Osteoblast (primary cell): ENCODE measurements at places on chromosomes 12 and 14. TPM values are rescaled to one million over a fixed set of nuclear protein-coding genes. Genes with fewer than 3 reads are reported as not detected.

- no peak for DNase-seq
These were observed 357.5 kb downstream of the FSCB start for GRCh38 chr14:44149597-44149996.

- no peak for DNase-seq
These were observed 41.8 kb downstream of the FMNL3 start for GRCh38 chr12:49665384-49665783.

- DNase-seq: no peak
These were observed 41.3 kb upstream of the BCL7A start for GRCh38 chr12:121980191-121980891.

DNA sequence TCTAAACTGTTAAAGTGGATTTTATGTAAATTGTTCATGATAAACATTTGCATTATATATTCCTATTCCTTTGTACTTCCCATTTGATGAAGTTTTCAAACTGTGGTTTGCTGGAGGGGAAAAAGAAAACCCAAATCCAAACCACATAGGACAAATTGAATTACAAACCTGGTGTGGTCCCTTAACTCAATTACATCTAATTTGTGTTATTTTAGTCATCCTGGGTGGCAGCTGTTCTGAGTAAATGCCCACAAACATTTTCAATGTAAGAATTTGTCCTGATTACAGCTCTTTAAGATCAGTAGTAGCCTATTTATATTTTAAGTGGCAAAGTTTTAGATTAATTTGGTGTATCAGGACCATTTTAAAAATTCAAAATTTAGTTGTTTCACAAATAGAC lies 153.9 kb downstream of the RAD51B start:
- DNase-seq: no peak

DNA sequence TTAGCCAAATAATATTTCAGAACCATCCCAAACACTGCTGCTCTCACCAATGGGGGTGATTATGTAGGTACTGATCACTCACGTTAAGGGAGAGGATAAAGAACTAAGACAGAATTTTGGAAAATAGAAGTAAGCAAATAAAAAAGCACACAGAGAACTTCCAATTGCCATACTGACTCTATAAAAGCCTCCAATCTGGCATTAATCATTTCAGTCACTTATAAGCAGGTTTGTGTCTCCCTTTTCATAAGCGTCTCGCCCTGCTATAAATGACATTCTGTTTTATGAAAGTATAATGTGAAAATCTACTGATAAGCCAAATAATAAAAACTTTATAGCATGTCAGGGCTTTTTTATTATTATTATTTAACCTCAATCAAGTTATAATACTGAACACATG lies 435.2 kb downstream of the ETNK1 start:
- no peak for DNase-seq

- no peak for DNase-seq
These were observed 180.8 kb downstream of the EFCAB11 start for GRCh38 chr14:89773644-89774316.

GRCh38 chr14:71444030-71444822 lies 488.0 kb upstream of the RGS6 start:
- peak; percentile 26 for DNase-seq

DNA sequence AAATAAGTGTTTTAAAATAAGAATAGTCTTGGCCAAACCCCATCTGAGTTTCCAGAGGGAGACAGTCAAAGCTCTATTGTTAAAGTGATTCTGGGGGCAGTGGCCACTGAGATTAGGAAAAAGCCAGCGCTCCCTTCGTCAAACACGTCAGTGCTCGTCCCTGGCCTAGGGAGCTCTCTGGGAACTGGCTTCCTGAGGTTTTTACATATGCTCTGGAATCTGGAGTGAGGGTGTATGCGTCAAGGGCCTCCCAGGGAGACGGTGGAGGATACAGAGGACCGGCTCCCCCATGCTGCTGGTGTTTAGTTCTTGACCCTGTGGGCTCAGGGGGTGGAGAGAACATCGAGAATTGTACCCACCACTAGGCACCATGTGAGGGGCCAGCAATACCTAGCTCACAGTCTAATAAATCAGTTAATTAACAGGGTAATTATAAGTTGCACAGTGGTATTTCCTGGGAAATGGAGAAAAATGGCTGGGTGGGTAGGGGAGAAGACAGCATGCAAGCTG lies 87.0 kb downstream of the SLC25A47 start:
- no peak for DNase-seq

GRCh38 chr14:93936245-93936644 lies 9.1 kb downstream of the FAM181A start:
- peak; percentile 88 for DNase-seq

DNA sequence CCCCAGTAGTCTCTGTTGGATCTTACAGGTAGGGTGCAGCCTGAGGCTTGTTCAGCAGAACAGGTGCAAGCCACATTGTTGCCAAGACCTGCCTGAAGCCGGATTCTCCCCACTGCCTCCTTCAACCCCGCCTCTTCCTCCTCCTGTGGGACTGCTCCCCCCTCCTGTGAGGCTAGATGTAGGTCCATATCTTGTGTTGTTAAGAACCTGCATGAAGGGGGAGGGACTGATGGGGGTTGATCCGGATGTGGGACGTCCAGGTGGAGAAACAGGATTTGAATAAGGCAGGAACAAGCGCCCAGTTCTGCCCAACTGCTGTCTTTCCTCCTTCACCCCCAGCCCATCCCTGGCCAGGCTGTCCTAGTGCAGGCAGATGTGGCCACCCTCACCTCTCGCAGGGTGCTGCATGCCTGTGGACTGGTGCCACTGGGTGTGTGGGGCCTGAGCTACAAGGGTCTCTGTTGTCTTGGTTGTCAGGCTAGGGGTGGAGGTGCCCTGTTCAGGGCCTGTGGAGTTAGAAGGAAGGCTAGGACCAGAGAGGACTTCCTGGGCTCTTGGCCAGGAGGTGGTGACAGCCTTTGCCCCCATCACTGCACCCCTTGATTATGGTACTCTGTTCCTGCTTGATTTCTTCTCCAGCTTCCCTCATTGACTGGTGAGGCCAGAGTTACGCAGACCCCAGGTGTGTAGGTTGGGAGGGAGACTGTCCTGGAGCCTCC lies 1.4 kb downstream of the NR4A1 start:
- peak; percentile 80 for DNase-seq

GRCh38 chr12:78756936-78757335 lies 107.6 kb upstream of the SYT1 start:
- DNase-seq: no peak

DNA sequence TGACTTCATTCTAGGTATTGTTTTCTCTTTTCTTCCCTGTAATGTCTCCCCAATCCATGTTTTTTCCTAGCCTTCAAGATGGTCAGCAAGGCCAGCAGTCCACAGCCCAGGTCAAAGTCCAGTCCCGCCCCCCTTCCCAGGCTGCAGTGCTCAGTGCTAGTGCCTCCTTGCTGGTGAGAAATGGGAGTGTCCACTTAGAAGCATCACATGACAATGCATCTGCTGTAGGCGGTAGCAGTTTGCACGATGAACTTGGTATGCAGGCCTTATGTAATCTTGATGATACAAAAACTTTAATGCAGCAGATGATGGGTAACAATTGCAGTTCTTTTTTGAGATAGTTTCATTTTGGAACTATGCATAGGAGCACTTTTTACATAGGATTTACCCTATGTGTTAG lies 88.4 kb downstream of the PCNX1 start:
- DNase-seq: no peak

GRCh38 chr12:82963956-82964355 lies 277.2 kb downstream of the TMTC2 start:
- no peak for DNase-seq

DNA sequence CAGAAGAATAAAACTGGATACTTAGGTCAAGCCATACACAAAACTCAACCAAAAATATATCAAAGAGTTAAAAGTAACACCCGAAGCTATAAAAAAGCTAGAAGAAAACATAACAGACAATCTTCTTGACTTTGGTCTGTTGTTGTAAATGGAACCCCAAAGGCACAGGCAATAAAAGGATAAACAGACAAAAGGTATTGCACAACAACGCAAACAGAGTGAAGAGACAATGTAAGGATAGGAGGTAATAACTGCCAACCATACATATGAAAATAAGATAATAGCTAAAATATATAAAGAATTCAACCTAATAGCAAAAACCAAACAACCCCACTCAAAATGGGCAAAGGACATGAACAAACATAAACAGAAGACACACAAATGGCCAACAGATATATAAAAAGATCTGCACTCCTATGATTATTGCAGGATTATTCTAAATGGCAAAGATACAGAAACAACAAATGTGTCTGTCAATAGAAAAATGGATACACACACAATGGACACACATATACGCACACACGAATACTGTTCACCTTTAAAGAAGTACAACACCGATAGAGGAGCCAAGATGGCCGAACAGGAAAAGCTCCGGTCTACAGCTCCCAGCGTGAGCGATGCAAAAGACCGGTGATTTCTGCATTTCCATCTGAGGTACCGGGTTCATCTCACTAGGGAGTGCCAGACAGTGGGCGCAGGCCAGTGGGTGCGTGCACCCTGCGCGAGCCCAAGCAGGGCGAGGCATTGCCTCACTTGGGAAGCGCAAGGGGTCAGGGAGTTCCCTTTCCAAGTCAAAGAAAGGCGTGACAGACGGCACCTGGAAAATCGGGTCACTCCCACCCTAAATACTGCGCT lies 1137.1 kb downstream of the FSCB start:
- no peak for DNase-seq

DNA sequence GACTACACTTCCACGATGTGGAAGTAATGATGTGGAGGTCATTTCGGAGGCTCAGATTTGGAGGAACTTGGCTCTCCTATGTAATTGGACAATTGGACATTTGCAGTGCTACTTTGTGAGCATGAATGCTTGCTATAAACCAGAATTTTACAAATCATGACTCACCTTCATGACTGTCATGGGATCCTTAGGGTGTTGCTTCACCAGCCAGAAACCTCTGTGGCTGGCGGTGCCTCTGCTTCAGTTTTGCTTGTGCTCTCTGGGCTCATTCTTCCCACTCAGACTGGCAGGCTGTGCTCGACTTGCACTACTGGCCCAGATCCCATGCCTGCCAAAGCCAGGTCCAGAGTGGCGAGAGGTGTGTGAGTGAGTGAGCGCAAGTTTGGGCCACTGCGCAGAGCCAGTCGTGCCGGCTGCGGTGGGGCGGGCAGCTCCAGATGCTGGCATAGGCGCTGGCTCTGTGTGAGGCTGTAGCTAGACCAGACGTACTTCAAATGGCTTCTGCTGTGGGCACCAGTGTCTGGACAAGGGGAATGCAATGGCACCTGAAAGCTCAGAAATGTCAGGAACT lies 387.8 kb downstream of the AEBP2 start:
- DNase-seq: no peak

DNA sequence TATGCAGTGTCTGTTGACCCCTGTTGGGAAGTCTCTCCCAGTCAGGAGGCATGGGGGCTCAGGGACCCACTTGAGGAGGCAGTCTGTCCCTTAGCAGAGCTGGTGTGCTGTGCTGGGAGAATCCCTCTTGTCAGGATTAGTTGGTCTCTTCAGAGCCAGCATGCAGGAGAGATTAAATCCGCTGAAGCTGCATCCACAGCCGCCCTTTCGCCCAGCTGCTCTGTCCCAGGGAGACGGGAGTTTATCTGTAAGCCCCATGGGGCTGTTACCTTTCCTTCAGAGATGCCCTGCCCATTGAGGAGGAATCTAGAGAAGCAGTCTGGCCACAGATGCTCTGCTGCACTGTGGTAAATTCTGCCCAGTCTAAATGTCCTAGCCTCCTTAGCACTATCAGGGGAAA lies 13.1 kb upstream of the KLRC1 start:
- DNase-seq: no peak

GRCh38 chr12:33605757-33606156 lies 166.1 kb upstream of the SYT10 start:
- DNase-seq: no peak

DNA sequence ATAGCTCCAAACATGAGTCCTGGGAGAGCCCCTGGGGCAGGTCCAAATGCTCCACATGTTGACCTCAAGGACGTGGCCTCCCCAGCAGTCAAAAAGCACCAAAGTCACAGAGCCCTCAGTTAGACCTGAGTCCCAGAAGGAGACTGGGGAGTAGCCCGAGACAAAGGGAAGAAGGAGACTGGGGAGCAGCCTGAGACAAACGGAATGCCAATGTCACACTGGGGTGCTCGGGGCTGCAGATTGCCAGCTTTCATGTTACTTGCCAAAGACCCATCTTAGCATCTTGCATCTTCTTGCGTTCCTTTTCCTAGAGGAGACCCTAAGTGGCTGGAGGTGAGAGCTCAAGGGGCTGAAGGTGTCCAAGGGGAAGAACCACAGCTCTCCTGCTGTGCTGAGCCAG lies 14.9 kb downstream of the PLEKHD1 start:
- no peak for DNase-seq

GRCh38 chr12:68521321-68521839 lies 89.3 kb upstream of the RAP1B start:
- DNase-seq: peak; percentile 76

- DNase-seq: peak; percentile 91
These were observed 50.3 kb upstream of the SRSF5 start for GRCh38 chr14:69716478-69717187.

DNA sequence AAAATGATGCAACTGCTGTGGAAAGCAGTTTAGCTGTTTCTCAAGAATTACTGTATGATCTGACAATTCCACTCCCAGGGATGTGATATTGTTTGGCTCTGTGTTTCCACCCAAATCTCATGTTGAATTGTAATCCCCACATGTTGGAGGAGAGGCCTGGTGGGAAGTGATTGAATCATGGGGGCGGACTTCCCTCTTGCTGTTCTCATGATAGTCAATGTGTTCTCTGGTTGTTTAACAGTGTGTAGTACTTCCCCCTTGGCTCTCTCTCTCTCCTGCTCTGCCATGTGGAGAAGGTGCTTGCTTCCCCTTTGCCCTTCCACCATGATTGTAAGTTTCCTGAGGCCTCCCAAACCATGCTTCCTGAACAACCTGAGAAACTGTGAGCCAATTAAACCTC lies 93.4 kb upstream of the CPM start:
- DNase-seq: no peak

GRCh38 chr12:27818401-27818918 lies 38.4 kb upstream of the MANSC4 start:
- DNase-seq: no peak

ABHD12B gene
- not detected in 2 replicates for total RNA-seq

HOXC4 gene
- 3.3 and 4.1 TPM in 2 replicates for total RNA-seq

SLC10A1 gene
- total RNA-seq: not detected in 2 replicates

TMEM30B gene
- 1.1 and 1.8 TPM in 2 replicates for total RNA-seq

TMEM63C gene
- total RNA-seq: 0.72 TPM in 1 of 2 replicates, not detected in the other

SPX gene
- total RNA-seq: 1.2 and 2.9 TPM in 2 replicates

CMA1 gene
- not detected in 2 replicates for total RNA-seq

IL22 gene
- total RNA-seq: not detected in 2 replicates

IL31 gene
- total RNA-seq: not detected in 2 replicates

RHOJ gene
- 3.8 and 4.3 TPM in 2 replicates for total RNA-seq

REP15 gene
- total RNA-seq: 3.5 and 4.0 TPM in 2 replicates

L2HGDH gene
- 3.2 and 3.6 TPM in 2 replicates for total RNA-seq
